RPMI7951 (cell line): ENCODE measurements at places on chromosomes 12 and 14.

DNA sequence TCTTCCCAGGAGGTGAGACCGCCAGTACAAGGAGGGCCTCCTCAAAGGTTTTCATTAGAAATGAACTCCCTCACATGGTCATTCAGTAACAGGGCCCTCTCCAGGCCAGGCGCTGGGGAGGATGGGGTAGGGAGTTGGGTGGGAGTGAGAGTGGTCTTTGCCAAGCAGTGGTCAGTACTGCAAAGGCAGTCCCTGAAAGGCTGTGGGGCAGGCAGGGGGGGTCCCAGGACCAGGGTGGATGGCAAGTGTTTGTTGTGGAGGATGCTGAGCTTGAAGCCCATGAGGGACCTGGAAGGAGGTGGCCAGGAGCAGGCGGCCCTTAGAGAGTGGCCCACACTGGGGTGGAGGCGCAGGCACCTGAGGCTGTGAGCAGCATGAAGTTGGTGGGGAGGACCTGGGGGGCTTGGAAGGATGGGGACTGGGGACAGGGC lies 26.1 kb downstream of the CEP170B start:
- no peak for DNase-seq

- DNase-seq, result peak; percentile 30
Measured at GRCh38 chr12:38639625-38640024, 265.8 kb downstream of the CPNE8 start.

- DNase-seq, result peak; percentile 2
Measured at GRCh38 chr12:77679686-77680085, 151.0 kb upstream of the NAV3 start.

DNA sequence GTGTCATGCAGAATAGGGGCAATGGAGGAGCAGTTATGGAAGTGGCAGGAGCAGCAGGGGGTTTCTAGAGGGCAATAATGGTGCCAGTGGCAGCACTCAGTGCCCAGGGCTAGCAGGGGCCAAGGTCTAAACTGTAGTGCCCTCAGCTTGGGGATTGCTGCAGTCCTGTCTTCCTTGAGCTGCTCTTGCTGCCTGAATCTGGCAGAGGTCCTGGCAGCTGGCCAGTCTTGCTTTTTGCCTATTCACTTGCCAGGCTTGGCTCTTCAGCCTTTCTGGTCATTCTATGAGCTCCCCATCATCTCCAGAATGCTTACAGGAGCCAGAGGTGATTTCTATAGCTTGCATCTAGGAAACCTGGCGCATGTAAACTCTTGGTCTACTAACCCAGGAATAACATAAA lies 72.0 kb downstream of the SUDS3 start:
- no peak for DNase-seq

GRCh38 chr12:93094988-93095737 lies 166.1 kb upstream of the EEA1 start:
- no peak for DNase-seq

DNA sequence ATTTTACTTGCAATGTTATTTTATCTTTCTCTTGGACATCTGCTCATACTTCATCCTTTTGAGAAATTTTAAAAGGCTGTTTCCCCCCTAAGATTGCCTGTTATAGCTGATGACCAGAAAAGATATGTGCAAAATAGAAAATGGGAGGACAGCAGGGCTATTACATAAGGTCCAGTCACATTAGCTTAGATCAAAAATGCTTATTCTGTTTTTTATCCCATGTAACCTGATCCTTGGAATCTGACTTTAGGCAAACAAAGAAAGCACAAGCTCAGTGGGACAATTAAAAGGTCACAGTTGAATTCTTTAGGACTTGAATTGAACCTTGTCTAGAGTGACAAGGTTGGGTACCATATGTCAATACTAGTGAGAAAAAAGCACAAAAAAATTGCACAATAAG lies 65.1 kb upstream of the TRHDE start:
- DNase-seq, result no peak
